ENCODE measurements at places on chromosomes 1 and 21.

- no peak for DNase-seq
Measured at GRCh38 chr1:100073531-100073930, 59.2 kb downstream of the SASS6 start.

DNA sequence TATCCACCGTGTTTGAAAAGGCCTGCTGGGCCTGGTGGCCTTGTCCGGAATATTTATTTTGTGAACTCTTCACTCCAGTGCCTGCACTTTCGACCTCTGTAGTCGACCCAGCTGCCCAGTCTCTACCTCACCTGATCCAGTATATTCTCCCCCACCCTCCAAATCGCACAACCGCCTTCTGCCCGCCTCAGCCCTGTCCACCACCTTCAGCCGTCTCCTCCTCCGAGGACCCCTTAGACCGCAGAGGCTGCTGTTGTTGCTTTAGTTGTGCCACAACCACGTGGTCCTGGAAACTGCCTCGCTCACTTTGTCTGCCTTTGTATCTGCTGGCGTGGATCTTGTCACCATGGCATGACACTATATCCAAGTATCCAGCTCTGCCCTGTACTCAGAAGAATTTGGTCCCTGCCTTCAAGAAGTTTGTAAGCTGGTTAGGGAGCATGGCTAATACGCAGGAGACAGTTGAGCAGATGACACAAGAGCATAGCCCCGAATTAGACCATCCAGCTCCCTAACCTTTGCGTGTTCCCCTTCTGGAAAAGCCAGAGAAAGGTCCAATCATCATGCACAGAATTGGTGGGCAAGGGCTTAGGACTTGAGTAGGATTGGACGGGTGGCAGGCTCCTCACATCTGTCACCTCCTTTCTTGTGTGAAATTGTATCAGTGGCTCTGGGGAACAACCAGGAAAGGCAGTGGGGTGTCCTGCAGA lies 1.5 kb downstream of the PHGDH start:
- DNase-seq: no peak

DNA sequence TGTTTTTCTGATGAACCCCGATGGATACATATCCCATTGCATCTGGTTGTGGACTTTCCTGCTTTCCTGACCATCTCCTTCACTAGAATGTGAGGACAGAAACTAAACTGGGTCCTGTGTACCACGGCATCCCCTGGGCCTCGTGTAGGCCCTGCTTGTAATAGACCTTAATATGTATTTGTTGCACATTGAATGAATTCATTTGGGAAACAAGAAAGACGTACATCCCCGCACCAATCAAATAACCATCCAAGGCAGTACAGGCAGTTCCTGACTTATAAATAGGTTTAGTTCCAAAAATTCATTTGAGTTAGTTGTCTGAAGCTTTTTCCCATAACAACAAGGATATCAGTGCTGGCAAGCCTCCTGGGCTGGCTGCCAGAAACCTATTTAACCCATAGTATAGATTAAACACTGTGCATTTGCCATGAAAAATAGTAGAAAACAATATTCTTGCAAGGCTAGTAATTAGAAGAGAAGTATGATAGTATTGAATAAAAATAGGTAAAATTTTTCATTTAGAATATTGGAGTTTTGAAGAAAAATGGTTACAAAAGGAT lies 81.8 kb upstream of the CD34 start:
- DNase-seq: no peak

GRCh38 chr1:94303005-94303404 lies 65.6 kb upstream of the ARHGAP29 start:
- no peak for DNase-seq

DNA sequence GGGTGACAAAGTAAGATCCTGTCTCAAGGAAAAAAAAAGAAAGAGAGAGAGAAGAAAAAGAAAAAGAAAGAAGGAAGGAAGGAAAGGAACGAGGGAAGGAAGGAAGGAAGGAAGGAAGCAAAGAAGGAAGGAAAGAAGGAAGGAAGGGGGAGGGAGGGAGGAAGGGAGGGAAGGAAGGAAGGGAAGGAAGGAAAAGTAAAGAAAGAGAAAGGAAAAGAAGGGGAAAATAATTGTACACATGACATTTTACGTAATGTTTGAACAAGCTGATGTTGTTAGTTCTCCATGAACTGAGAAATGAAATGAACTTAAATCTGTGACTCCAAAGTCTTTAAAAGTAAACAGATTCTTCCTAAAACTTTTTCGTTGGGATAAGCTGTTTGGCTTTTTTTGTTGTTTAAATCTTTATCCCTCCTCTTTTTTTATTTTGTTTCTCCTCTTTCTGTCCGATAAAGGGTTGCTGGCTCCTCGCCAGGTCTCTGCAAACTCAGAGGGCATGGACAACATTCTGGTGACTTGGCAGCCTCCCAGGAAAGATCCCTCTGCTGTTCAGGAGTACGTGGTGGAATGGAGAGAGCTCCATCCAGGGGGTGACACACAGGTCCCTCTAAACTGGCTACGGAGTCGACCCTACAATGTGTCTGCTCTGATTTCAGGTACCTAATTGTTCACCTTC lies 59.8 kb downstream of the IL12RB2 start:
- DNase-seq: no peak

DNA sequence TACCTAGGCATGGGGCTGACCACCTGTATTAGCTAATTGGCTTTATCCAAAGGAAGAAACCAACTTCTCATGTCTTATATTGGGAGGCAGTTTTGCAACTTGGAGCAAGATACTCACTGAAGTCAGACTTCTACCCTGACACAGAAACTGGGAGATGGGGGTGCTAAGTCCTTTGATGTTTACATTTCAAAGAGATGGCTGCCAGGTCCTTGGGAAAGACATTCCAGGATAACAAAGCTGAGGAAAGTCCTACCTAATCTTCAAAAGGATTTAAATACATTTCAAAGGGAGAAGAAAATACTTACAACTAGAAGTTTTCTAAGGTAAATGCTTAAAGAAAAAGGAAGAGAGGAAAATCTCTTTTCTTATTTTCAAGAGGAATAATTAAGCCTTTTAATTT lies 62.1 kb downstream of the FH start:
- DNase-seq: no peak

DNA sequence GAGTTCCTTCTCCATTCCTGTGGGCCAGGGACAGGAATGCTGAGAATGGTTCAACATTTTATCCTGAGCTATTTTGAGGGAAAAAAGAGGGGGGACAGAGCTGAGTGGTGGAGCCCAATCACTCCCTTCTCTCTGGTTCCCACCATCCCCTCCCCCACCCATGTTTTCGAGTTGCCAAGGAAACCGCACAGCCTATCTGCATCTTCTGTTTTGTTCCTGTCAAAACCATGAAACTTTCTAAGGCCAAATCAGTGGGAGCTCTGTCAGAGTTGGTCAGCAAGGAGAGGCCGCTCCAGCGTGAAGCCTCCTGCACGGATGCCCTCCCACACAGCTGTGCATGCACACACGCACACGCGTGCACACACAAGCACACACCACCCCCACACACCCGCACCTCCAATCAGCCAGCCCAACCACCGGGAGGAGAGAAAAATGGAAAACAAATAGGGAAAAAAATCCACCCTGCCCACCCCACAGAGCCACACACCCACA lies 54.5 kb upstream of the ATP2B4 start:
- DNase-seq: no peak

- DNase-seq: no peak
Measured at GRCh38 chr1:4894566-4894965, 240.2 kb downstream of the AJAP1 start.

DNA sequence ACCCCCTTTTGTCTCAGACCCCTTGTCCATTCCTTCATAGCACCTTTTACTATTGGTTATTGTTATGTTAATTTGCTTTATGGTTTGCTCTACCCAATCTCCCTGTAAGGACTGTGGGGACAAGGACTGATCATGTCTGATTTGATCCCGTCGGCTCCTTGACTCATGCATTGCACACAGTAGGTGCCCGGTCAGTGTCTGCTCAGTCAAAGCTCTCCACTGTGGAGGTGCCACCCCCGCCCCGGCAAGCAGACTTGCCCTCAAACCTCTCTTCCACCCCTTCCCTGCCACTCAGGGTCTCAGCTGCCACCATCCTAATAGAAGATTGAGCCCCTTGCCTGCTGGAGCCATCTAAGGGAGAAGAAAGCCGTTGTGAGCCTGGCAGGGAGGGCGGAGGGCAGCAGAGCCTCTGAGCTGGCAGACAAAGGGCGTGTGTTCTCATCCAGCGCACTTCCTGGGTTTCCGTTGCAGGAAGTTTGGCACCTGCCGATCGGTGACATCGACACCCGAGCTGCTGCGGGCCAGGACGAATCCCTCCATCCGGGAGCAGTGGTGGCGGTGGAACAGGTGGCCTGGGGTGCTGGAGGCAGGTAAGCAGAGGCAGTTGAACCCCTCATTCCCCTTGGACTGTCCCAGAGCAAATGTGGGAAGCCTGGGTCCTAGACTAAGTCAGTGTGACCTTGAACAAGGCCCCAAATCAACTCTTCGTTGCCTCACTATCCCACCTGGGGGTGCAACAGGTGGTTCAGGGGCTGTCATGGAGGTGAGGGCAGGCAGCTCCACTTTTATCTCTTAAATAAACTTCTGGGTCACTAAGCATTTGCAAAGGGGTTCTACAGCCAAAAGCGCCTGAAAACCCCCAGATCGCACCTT lies 2.2 kb upstream of the FBLIM1 start:
- peak; percentile 44 for DNase-seq

DNA sequence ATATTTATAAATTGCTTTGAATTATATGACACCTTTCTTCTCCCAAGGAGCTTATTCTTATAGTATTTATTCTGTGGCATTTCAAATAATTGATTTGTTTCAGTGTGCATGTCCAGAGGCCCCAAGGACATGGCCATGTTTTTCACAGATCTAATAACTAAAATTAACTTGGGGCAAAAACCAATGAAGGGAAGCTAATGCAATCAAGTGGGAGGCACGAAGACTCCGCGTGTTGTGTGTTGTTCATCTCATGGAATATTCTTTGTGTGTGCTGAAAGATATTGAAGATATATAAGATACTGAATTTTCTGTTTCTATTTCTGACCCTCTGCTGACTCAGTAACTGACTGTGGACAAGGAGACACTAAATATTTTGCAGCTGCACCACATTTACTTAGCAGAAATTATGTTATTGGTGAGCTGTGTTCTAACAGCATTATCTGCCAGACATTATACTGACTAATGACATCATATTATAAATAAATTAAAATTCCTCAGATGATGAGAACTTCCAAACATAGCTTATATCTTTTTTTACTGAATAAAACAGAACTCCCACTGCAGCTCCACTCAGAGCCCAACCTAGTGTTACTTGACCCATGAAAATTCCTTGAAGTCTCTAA lies 519.3 kb upstream of the CXADR start:
- DNase-seq: no peak

DNA sequence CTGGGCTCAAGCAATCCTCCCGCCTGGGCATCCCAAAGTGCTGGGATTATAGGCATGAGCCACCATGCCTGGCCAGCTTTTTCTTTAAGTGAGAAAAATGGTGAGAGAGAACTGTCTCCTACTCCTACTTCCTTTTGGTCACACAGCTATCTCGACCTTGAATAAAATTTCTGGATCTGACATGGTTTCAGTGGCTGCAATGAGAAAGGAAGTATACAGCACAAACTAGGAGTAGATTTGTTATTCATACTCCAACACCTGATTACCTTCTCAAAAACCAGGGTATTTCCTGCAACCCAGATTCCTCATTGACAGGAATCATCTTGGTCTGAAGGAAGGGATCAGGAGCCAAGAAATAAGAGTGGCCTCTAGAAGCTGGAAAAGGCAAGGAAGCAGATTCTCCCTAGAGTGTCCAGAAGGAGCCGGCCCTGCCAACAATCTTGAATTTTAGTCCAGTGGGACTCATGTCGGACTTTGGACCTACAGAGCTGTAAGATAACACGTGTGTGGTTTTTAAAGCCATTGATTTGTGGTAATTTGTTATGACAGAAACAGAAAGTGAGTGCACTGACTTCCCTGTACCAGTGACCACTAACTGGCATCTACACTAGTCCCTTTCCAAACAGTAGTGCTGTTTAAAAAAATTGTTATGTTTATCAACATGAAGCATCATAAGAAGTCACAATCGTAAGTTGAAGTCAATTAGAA lies 516.6 kb downstream of the SMYD3 start:
- DNase-seq: no peak

DNA sequence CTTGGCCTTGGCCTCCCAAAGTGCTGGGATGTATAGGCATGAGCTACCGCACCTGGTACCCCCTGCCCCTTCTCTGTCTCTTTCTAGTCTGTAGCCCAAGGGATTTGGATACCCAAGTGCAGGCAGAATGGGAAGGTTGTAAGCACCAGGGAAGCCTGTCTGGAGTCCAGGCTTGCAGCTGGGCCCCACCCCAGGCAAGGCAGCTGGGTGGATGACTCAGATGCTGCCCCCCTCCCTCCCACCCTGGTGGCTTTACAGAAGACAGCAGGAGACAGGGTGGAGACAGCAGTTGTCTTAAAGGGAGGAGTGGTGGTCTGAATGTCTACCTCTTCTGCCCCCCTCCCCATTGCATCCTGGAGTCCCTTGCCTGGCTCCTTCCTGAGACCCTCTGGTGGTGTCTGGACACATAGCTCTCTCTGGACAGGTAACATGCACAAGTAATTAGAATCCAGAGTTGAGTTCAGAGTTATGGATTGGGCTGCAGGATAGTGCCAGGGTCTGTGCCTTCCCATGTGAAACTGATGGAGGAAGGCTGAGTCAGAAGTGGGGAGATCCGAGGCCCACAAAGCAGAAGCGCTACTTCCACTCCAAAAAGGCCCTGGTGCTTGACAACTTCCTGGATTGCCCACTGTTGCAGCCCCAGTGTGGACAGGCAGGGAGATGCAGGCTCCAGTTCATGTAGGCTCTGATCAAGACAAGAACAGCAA lies 5.1 kb downstream of the LMNA start:
- DNase-seq: no peak

DNA sequence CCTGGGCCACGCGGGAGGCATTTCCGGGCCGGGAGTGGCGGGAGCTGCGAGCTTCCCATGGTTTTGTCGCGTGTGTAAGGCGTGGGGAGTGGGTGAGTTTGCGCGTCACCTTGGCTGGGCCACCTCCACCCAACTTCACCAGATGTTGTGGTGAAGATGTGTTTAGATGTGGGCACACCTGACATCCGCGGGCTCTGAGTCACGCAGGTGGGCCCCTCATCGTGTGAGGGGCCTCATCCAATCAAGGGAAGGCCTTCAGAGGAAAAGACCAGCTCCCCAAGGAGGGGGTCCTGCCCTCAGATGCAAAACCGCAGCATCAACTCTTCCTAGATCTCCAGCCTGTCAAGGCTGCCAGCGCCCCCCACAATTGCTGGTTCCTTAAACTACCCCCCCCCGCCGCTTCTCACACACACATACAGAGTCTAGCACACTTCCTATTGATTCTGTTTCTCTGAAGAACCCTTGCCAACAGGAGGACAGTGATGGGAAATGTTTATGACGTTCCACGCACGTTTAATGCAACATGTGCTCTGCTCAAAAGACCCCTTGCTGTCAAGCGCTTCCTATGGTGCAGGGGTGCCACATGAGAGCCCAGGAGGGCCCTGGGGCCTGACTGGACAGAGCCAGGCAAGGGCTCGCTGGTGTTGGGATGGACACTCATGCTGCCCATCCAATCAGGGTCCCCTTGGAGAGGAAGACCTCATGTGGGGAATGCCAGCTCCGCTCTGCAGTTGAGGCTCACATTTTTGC lies 11.9 kb downstream of the ACTRT2 start:
- no peak for DNase-seq

- no peak for DNase-seq
Measured at GRCh38 chr1:39754026-39754570, 15.4 kb downstream of the PPIE start.
